ENCODE measurements at places on chromosomes 7 and 10.

DNA sequence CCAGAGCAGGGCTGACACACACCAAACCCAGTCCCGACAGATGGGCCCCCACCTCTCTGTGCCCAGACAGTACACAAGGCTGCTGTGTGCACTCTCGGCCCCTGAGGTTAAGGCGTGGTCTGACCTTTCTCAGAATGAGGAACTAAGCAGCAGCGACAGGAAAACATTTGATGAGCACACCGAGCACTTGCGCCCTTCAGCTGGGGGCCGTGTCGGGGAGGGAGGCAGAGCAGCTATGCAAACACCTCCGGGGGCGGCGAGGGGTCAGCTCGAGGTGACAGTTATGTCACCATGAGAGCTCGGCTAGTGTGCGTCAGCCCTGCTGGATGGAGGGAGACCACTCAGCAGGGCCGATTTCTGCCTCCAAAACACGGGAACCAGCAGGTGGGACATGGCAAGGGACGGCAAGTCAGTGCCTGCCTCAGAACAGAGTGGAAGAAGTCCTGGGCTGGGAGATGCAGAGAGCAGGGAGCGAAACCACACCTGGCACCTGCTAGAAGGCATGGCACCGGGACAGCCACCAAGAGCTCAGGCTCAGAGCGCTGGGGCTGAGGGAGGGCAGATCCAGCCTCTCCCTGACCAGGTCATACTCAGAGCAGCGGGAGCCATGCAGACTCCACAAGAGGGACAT, 57.4 kb downstream of the CHST15 start:
- ATAC-seq = peak; percentile 95

DNA sequence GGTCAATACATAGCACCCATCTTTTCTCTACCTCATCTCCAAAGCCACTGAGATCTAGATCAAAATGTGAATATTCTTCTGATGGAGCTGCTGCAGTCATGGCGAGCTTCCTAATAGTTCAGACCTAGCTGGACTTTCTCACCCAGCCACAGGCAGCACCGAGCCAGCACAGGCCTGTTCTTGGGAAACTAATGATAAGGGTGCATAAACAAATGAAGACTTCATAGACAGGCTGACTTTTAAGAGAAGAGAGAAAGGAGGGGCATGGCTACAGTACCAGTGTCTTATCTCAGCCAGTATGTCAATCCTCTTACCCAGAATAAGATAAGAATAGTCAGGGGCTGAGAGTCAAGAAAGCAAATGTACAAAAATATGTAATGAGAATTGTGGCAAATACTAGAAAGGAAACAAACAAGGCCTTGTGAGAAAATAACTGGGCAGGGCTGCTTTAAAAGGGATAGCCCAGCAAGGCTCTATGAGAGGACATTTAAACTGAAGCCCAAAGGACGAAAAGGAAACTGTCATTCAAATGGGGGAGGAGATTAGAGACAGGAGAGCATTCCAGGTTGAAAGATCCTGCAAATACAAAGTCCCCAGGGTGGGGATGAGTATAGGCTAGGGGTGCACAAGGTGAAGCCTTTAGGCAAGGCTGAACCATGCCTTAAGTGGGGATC, 21.8 kb upstream of the CDK14 start:
- no peak for ATAC-seq

- no peak for ATAC-seq
These were observed 108.6 kb downstream of the CACNA2D1 start for GRCh38 chr7:82335001-82335400.

GRCh38 chr10:42866115-42866995, 83.8 kb downstream of the BMS1 start:
- ATAC-seq = peak; percentile 61

DNA sequence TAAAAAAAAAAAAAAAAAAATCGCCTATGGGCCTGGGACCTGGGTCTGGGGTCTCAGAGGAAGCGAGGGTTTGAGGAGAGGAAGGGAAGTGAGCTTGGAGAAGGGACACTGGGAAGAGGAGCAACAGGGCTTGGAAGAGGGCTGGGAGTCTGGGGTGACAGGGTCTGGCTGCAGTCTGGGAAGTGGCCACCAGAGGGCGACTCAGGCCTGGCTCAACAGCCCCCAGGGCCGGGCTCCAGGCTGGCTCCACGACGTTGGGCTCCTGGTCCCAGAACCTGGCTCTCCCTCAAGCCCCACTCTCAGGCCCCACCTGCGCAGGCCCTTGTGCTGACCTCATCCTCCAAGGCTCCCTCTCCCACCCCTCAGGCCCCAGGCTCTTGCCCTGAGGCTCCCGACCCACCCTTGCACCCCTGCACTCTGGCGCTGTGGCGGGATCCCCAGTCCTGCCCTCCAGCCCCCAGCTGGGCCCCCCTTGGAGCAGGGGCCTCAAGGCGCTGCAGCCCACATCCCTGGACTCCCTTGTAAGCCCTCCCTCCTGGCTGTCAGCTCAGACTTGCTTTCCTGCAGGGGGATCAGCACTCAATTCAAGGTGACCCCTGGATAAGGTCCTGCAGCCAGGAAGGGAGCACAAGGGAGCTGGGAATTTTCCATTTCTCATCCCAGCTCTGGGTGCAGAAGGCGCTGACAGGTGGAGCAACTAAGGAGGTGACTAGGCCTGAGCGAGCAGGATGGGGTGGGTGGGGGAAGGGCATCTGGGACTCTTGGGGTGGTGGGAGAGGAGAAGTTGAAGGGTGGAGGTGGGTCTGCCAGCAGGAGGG, 5.4 kb upstream of the SPACDR start:
- ATAC-seq = peak; percentile 86

DNA sequence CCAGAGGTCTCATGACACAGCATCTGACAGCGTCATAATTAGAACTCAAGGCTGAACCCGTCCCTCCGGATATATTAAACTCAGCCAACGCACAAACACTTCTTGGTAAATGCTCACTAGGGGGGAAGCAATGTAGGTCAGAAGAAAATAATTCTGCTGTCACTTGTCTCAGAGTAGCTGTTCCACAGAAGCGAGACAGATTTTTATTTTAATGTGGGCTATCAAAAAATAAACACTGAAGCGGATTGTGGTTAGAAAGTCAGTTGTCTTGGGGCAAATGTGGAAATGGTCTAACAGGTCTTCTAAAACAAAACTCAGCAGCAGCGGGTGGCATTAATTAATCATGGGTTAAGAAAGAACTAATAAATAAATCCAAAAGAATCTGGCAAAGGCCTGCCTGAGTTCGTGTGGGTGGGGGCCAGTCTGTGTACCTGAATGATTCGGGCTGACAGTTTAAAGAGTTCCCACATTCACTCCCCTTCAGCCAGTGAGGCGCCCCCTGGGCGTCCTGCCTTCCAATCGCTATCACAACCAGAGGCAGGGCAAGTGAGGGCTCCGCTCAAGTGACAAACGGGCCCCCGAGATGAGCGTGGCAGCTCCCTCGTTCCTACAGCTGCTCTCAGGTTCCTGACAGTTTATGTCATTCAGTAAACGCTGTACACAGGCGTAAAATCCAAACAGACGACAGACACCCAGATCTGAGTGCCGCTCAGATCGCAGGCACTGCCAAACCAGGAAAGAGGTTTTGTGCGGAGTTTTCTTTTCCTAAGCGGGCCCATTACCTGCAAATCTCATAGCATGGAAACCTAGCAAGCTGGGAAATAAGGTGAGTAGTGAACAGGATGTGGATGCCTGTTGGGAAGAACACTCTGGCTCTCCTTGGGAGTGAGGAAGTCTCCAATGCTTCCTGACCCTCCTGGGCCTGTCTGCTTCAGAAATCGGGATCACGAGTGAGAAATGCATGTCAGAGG, 52.9 kb downstream of the NRAP start:
- ATAC-seq = no peak

- ATAC-seq = no peak
These were observed 52.9 kb downstream of the PARD3 start for GRCh38 chr10:34762156-34762555.

DNA sequence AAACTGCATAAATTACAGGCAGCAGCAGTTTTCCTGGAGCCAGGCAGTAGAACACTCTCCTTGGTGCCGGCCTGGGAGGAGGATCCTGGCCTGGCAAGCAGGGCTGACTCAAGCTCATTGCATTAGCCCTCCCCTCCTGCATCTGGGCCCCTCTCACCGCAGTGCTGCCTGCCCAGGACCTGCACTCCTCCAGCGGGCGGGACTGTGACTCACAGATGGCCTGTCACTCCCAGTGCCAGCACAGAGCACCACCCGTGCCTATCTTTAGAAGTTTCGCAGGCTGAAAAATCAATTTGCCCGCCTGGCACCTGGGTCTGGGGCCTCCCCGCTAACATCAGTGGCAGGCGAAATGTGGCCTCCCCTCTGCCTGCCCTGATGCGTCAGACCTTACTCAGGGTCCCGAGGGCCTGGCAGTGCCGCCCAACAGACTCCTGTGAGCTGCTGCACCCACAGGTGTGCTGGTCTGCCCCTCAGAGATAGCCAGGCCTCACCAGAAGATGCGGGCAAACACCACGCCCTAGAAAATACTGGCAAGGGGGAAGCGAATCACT, 123.8 kb downstream of the KCNMA1 start:
- ATAC-seq = peak; percentile 14

- ATAC-seq = no peak
These were observed 82.3 kb downstream of the HTR7 start for GRCh38 chr10:90775351-90776028.

- ATAC-seq = no peak
These were observed 20.4 kb upstream of the ST8SIA6 start for GRCh38 chr10:17474595-17475323.

GRCh38 chr10:4070184-4070583, 285.2 kb upstream of the KLF6 start:
- no peak for ATAC-seq

DNA sequence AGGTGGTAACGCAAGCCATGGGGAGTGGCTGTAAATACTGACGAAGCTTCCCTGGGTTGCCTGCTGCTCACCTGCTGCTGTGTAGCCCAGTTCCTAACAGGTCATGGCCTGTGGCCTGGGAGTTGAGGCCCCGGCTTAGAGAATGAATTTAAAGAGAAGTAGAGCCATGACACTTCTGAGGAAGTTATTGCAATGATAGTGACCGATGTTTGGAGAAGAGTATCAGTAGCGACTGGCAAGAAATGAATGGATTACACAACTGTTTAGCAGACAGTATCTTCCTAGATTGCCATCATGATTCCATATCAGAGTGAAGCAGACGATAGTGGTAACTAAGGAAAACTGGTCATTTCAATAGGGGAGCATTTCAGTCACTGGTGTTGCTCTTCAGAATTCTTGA, 249.6 kb downstream of the PLXDC2 start:
- ATAC-seq = no peak

GRCh38 chr7:101816595-101817470, 593 bp upstream of the CUX1 start:
- no peak for ATAC-seq

- ATAC-seq = no peak
These were observed 125.8 kb upstream of the GAD2 start for GRCh38 chr10:26090762-26091161.

DNA sequence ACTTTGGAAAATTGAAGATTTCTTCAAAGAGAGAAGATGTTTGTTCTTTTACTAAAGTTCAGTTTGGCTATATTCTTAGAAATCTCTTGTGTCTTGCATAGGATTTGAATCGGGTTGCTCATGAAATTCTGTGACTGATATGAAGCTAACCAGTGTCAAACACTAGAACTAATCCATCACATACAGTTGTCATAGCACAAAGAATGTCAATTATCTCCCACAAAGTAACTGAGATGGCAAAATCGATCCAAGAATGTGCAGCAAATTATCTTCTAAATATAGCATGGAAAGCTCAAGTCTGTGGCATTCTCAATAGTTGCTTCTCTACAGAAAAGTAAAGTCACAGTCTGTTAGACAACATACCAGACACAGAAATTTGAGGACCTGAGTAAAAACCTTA, 768.1 kb upstream of the LRRN3 start:
- ATAC-seq = no peak

- no peak for ATAC-seq
These were observed 14.6 kb downstream of the GPR37 start for GRCh38 chr7:124751027-124751426.

GRCh38 chr10:35217455-35217854, 90.8 kb downstream of the CREM start:
- ATAC-seq = no peak

DNA sequence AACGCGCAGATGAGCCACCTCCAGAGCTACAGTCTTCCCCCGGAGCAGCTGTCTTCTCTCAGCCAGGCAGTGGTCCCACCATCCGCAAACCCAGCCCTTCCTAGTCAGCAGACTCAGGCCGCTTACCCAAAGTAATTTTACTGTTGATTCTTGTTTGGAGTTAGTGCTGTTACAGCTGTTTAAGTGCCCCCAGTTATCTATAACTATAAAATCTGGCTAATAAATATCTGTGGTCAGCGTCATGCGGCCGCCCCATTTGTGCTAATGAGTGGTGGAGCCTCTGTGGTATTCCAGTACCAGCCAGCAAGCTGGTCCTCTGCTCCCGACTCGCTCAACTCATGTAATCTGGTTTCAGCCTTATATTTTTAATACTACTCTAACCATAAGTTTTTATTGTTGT, 43.2 kb upstream of the TMEM236 start:
- no peak for ATAC-seq

DNA sequence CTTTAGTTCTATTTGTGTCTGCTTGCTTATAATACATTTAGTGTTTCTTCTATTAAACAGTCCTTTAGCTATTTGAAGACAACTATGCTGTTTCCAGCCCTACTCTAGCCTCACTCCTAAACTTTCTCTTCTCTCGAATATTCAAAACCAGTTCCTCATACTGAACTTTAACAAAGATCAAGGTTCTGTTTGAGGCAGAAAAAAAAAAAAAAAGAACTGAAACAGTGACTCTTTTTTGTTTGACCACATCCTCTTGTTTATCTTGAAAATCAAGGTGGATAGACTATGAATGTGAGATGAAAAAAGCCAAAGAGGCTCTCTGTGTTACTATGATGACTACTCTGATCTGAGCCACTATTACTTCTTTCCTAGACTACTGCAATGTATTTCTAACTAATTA, 154.3 kb downstream of the ZNF365 start:
- peak; percentile 99 for ATAC-seq

DNA sequence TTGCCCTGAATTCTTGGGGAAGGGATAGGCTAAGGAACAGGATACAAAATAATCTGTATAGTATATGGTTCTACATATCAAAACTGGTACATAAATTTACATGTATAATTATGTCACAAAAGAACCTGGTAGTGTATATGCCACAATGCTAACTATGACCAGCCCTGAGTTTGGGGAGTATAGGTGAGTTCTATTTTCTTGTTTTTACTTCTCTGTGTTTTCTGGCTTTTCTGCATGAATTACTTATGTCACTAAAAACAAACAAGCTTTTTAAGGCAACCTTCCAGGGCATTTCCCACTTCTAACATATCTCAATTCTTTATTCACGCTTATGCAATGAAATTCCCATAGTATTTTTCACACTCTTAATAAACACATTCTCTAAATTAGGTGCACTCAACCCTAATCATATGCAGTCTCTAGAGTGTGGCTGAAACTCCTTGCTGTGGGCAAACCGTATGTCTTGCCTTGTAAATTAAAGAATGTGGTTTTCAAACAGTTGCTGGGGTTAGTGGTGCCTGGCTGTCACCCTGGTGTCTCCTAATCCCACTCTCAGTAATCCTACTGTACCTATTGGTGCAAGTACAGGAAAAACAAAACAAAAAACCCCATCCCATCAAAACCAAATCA, 14.0 kb upstream of the INSIG1 start:
- peak; percentile 90 for ATAC-seq

DNA sequence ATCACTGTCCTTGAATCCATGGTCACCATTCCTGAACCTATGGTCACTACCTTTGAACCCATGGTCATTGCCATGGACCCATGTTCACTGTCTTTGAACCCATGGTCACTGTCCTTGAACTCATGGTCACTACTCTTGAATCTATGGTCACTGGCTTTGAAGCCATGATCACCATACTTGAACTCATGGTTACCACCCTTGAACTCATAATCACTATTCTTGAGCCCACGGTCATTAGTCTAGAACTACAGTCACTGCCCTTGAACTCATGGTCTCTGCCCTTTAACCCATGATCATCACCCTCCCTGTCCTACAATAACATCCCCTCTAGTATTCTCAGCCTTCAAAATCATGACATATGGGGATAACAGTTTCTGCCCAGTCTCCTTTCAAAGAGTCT, 270.5 kb downstream of the CXCL12 start:
- no peak for ATAC-seq
